HFF-Myc (cell line): ENCODE measurements at places on chromosomes 2 and 18.
A peak's percentile ranks its signal among the peaks of the same experiment; 100 is the strongest.

DNA sequence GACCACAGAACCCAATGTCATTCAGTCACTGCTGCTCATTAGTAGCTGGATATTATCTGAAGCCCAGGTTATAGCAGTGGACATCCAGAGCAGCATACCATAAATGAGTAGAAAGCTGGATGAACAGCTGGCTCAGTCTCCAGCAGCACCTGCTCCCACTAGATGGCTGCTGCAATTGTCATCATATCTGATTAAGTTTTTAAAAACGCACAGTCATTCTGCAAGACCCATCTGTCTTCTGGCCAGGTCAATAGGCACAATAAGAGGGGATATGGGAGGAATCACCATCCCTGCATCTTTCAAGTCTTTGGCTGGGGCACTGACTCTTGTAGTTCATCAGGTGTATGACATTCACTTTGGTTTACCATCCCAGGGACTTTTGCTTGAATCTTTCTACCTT, 55.1 kb upstream of the XDH start:
- DNase-seq, result no peak

DNA sequence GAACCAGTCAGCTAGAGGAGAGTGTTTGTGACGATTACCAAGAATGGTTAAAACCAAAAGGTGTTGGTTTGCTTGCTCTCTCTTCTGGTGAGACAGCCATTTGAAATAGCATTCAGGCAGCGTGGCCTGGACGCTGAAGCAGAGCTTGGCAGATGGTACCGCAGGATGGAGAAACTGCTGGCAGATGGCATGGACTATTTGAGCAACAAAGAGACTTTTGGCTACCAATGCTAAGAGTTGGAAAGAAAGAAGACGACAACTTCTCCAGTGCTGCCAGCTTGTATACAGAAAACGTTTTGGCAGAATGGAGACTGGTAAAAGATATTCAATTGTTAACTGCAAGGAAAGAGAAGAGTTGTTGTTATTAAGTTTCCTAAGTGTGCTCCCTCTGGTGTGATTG, 315.0 kb downstream of the PARD3B start:
- DNase-seq, result no peak

- DNase-seq, result no peak
Measured at GRCh38 chr2:10324095-10324832, 21.6 kb downstream of the HPCAL1 start.

DNA sequence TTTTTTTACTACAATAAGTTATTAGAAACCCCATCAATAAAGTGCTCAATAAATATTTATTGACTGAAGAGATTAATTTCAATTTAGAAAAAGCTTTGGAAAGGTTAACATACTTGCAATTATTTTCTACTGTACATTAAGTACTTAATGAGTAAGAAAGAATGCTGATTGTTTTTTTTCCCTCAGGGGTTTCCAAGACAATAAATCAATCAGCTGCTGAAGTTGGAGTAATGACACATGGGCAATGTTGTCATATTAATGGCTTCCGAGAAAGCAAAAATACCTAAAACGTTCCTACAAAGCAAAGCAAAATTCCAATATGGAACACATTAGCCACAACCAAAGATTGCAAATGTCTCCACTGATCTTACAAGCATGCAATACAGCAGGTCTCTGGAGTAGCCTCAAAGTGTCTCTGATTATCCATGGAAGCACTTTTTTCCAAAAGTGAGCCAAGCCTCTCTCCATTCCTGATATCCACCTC, 66.7 kb downstream of the ZC3H6 start:
- DNase-seq, result peak; percentile 1

GRCh38 chr2:136253288-136254004, 135.5 kb upstream of the CXCR4 start:
- no peak for DNase-seq
